ENCODE measurements at places on chromosomes 6 and 20. TPM values are rescaled to one million over a fixed set of nuclear protein-coding genes. Genes with fewer than 3 reads are reported as not detected.

DNA sequence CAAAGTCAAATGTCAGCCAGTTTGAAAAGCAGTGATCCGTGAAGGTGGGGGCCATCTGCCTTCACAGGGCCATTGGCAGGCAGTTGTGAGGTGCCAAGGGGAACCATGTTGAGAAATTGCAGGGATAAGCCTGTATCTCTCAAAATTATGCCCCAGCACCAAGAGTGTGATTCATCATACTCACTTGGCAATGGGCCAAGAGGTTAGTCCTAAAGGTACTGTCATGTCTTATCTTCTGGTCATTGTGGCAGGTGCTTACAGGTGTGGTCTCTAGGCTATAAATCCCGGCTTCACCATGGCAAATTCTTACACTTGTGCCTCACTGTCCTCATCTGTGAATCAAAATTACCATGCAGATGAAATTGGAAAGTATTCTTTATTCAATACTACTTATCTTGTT lies 150.7 kb upstream of the LAMP5 start:
- no peak for DNase-seq

GRCh38 chr6:30163090-30163917 lies at the start of gene TRIM15:
TRIM15 (plus strand) TSS chr6:30163546; CDS start chr6:30163685, 139 bp downstream.
- DNase-seq: no peak

- no peak for DNase-seq
Observed at GRCh38 chr20:41336711-41337492, 3.7 kb upstream of the LPIN3 start.

DNA sequence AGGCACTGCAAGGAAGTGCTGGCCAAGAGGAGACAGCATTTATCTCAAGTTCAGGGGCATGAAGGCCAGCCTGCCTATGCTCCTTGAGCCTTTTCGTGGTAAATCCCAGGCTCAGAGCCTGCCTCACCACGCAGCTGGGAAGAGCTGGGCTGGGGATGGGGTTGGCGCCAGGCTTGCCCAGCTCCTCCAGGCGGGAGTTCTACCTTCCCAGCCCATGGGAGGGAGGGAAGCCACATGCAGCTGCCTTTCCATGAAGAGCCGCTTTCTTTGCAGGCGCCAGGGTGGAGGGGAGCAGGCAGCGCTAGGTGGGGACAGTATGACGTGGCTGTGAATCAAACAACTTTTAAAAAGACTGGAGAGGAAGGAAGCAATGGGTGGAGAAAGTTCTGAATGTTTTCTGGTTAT lies 19.5 kb upstream of the SIRT5 start:
- DNase-seq: peak; percentile 70

DNA sequence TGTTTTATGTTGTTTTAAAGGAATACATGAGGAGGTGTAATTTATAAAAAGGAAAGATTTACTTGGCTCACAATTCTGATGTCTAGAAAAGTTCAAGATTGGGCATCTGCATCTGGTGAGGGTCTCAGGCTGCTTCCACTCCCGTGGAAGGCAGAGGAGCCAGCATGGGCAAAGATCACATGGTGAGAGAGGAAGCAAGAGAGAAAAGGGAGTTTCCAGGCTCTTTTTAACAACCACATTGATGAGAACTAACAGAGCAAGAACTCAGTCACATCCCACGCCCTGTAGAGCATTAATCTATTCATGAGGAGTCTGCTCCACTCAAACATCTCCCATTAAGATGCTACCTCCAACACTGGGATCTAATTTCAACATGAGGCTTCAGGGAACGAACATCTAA lies 1666.3 kb downstream of the HACE1 start:
- DNase-seq: no peak

DNA sequence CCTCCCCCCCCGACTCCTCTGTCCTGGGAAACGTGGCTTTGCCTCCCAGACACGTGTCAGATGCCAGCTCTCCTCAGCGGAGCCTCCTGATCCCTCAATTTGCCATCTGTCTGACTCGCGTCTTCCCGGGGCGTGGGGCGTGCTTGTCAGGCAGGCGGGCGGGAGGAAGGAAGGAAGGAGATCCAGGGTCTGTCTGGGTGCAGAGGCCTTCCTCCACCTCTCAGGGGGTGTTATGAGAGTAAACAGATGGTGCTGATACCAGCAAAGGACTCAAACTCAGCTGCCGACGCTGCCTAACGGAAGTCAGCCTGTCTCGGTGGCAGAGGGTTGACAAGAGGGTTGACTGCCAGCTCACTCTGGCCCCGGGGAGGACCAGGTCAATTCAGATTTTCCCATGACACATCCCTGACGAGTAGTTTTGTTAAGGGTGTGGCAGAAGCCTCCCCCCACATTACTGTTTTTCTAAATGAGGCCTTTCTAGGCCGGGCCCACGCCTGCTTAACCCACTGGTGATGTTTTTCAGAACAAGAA lies 17.0 kb downstream of the UQCC2 start:
- peak; percentile 84 for DNase-seq

- no peak for DNase-seq
Observed at GRCh38 chr20:36728986-36729385, 16.9 kb downstream of the NDRG3 start.

GRCh38 chr6:158023597-158023939 lies 41.9 kb downstream of the SYNJ2 start:
- no peak for DNase-seq

- no peak for DNase-seq
Observed at GRCh38 chr6:113442040-113442439, 415.1 kb upstream of the MARCKS start.

DNA sequence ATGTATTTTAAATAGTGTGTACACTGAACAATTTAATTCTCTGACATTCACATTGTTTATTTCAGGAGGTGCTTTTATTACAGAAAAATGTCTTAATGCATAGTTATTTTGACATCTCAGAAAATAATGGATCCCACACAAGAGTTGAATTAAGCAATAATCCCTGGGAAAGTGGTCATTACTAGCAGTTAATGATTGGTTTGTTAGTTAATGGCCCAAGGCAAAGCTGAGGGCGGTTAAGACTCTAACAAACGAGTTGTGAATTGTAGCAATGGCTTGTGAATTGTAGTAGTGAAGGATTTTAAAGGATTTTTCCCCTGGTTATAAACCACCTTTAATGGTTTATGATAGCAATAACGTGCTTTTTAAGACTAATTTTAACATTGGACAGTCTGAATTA lies 1316.0 kb upstream of the GJE1 start:
- DNase-seq: no peak

DNA sequence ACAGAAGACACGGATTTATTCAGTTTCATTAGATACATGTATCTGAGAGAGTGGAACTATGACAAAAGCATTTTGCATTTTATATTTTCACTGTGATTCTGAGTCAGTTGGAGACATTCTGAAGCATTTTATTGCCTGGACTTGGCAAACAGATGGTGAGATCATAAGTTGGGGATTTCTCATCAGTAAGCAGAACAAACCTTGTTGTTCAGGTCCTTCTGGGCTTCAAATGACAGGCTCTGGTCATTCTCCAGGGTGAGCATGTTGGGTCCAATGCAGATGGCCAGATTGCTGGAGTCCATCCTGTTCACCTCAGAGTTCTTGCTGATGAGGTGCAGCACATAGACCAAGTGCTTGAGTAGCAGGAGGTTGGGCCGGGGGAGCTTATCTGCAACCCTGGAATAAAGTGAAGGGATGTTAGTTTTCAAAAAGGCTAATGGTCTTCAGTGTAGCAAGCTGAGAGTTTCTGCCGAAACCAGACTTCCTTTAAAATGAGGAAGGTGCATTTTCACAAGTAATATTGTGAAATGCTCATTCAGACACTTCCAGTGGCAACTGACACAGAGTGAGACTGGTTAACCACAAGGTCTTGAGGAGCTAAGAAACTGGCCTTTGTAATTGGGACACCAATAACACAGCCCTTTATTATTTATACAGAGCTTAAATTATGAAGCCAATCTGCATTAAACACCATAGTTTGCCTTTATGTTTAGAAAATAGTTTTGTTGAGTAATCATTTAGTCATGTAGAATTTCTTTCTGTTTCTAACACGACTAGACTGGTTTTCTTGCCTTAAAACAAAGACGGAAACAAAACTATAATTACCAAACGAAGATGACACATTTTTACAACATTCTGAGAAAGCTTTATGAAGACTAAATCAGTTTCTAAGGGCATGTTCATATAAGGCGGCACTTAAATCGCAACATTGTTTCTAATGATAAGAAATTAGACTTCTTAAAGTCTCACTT lies 5.6 kb downstream of the TAGAP start:
- no peak for DNase-seq

EPM2A gene
- total RNA-seq: 5.5 TPM

GRCh38 chr20:61699495-61700374 lies 365.9 kb downstream of the TAF4 start:
- DNase-seq: no peak

GRCh38 chr6:114783083-114783482 lies 440.3 kb upstream of the HS3ST5 start:
- DNase-seq: no peak

MLN gene
- total RNA-seq: not detected

DNA sequence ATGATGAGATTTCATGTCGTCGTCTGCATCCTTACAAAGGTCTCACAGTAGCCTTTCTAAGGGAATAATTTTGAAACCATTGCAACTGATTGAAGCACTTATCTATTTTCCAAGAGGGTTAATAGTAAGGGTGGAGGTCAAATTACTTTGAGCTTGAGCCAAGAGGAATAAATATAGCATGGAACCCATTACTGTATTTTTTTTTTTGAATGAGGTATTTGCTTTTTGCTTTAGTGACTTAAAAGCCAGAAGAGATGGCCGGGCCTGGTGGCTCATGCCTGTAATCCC lies 78.3 kb downstream of the SCAND1 start:
- no peak for DNase-seq

IL17A gene
- not detected for total RNA-seq

- no peak for DNase-seq
Observed at GRCh38 chr6:124022641-124023040, 219.0 kb downstream of the NKAIN2 start.

HAO1 gene
- not detected for total RNA-seq

- DNase-seq: no peak
Observed at GRCh38 chr6:109036574-109037294, 57.9 kb downstream of the SESN1 start.

DNA sequence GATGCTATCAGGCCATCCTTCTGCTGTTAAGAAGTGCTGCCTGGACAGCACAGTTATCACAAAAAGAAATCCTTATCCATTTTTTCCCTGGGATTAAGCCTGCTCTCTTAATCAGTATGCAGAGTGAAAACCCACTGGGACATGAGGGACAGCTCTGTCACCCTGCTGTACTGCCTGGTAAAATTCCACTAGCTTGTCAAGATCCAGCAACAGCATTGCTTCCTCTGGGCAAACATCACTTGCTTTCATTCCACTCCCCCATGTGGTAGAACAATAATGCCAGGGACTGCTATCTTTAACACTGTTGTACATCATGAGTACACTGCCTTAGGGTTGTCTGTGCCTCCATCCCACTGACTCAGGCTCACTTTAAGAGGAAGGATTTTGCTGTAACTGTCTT lies 331.3 kb downstream of the KIF16B start:
- DNase-seq: no peak

ZNF343 gene
- total RNA-seq: 7.9 TPM

HLA-DQA1 gene
- not detected for total RNA-seq

SPTLC3 gene
- total RNA-seq: 0.23 TPM

EYA2 gene
- total RNA-seq: not detected

- DNase-seq: no peak
Observed at GRCh38 chr6:118782651-118783050, 111.3 kb upstream of the ASF1A start.

- no peak for DNase-seq
Observed at GRCh38 chr6:3961581-3962215, 112.5 kb downstream of the FAM50B start.

DNA sequence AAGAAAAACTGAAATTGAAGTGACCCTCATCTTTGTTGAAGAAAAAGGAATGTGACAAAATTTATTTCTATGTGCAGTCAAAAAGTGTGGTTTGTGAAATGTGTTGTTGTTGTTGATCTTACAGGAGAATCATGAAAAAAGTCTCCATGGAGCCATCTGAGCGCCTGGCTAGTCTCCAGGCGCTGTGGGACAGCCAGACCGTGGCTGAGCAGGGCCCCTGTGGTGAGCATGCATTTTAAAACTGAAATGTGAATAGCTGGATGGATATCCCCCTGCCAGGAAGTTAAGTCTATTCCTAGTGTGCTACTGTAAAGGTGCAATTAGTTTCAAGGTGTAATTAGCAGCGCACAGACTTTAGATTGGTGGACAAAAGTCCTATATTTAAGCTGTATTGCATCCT lies 170.6 kb downstream of the CARMIL1 start:
- no peak for DNase-seq

- peak; percentile 67 for DNase-seq
Observed at GRCh38 chr6:49541210-49541724, 9.2 kb upstream of the C6orf141 start.

GRCh38 chr6:40315060-40315459 lies 272.1 kb downstream of the LRFN2 start:
- DNase-seq: no peak

HLA-DRB5 gene
- total RNA-seq: not detected

DNA sequence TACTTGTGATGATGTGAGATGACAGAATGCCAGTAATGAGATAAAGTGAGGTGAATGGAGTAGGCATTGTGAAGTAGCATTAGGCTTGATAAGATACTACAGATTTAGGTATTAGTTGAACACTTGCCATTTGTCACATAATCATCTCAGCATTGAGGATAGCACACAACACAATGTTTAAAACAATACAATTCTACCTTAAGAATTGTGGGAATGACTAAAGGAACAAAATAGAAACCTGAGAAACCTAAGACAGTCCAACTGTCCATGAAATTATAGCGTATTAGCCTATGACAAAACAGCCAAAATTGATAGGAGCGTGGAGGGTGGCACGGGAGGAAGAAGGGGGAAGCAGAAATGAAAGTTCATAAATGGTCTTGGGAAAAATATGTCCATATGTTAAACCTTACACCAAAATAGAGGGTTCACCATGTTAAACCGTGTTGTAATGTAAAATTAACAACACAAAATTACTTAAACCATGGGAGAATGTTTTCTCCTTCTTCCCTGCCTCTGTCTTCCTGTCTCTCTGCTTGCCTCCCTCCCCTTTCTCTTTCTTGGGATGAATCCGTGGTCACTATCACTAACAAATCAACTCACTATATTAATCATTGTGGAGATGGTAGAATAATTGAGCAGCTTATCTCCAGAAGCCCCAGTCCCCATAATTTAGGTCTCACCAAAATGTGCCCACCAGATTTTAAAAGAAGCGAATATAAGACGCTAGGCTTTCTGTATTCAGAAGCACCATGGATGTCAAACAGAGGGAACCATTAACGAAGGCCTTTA lies 33.0 kb upstream of the HFE start:
- DNase-seq: no peak

- DNase-seq: no peak
Observed at GRCh38 chr6:11272491-11273192, 40.2 kb upstream of the NEDD9 start.

GRCh38 chr6:167323111-167323510 lies 1.8 kb upstream of the TTLL2 start:
- DNase-seq: no peak

SYNDIG1 gene
- not detected for total RNA-seq

- peak; percentile 65 for DNase-seq
Observed at GRCh38 chr6:10429638-10430427, 15.0 kb upstream of the TFAP2A start.

BPIFB4 gene
- not detected for total RNA-seq

GRCh38 chr6:143163621-143164020 lies 102.9 kb downstream of the AIG1 start:
- DNase-seq: no peak

XKR7 gene
- total RNA-seq: 0.04 TPM

STMND1 gene
- total RNA-seq: not detected

GRCh38 chr6:32424589-32425300 lies 14.9 kb upstream of the HLA-DRA start:
- no peak for DNase-seq
